ENCODE measurements at places on chromosomes 3 and 15.
A peak's percentile ranks its signal among the peaks of the same experiment; 100 is the strongest.

DNA sequence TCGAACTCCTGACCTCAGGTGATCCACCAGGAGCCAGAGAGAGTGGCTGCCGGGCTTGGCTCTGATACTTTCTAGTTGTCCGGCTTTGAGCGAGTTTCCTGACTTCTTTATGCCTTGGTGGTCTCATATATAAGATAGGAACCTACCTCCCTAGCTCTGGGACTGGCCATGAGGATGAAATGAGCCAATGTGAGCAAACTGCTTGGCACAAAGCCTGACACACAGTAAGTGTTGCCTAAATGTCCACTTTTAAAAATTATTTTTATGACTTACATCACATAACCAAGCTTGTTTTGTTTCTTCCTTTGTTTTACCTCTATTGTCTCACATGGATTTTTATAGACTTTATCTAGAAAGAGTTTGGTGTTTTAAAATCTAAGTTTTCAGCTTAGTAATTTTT is 42.1 kb upstream of the CCDC174 start:
- ATAC-seq: no peak

DNA sequence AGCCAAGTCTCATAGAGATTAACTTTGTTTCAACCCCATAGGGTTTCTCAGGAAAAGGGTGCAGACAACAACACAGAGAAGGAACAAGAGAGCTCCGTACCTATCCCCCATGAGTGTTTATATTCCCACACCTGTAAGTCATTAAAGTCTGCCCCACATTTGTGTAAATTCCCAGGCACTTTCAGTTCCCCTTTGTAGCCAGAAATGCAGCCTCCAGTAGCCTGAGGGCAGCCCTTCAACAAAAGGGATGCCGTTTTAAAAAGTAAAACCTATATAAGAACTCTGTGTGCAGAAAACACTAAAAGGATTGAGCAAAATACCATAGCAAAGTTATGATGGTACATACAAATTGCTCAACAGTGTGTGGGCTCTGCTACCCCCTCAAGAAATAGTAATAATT is 59.7 kb upstream of the TMEM108 start:
- ATAC-seq: peak; percentile 68

GRCh38 chr3:57791245-57791644 is 35.1 kb downstream of the SLMAP start:
- no peak for ATAC-seq

DNA sequence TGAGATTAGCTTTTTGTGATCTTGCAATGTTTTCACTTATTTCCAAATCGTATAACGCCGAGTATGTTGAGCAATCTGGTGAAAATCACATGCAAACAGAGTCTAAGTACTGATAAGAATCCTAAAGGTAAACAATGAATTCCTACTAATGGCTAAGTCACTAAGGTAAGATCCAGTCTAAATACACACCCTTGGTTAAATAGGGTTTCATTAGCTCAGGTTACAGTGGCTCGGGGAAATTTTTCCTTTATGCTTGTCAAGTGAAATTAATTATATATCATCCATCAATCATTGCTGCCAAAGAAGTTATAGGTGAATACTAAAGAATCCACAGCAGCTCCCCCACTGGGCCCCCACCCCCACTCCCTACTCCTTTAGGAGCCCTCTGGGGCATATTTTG is 139.3 kb downstream of the SOX2 start:
- ATAC-seq: no peak
